ENCODE measurements at places on chromosomes 7 and 10. TPM values are rescaled to one million over a fixed set of nuclear protein-coding genes. Genes with fewer than 3 reads are reported as not detected.

The VAX1 gene
- total RNA-seq, result not detected

The ARMS2 gene
- total RNA-seq, result not detected

DNA sequence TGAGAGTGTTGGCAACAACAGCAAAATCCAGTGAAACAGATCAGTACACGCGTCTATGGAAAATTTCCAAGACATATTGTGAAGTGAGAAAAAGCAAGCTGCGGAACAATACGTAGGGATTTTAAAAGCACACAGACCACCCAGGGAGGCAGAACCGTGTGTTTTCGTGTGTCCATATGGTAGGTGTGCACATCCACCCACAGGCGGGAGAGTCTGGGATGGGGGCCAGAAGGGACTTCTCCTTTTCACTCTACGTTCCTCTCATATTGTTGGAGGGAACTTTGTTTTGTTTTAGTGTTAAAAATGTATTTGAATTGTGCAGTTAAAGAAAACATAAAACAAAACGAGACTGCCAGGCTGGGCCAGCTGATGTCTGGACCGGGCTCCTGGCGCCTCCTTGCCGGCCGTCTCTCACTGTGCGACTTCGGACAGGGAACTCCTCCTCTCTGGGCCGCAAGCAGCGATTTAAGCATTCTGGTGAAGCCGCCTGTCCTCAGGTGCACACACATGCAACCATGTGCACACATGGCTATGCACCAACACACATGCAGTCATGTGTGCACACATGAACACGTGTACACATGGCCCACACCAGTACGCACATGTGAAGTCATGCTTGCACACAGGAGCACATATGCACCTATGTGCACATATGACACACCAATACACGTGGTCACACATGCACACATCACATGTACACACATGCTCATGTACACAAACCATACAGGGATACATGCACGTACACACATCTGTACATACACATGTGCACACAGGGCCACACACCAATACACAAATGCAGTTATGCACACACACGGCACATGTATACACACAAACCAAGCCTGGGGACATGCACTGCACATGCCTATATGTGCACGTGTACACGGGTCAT lies 141.1 kb downstream of the ELFN1 start:
- no peak for DNase-seq

DNA sequence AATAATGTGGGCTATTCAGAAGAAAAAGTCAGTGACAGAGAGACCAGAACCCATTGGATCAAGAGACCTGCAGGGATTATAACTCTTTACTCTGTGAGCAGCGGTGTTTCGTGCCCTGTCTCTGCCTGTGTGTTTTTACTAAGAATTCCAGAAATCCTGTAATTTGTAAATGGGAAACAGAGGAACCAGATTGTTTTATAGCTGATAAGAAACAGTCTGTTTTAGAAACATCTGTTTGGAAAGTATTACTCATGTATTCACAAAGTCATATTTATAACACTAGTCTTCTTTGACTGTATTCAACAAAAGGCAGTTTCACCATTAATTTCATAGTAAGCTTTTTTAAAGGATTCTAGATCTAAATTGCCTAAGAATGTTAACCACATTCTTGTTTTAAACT lies 30.0 kb upstream of the VDAC2 start:
- DNase-seq, result no peak

GRCh38 chr7:2978408-2978807 lies 65.3 kb downstream of the CARD11 start:
- no peak for DNase-seq

- no peak for DNase-seq
Measured at GRCh38 chr10:14673189-14673861, 101.4 kb downstream of the FAM107B start.

- no peak for DNase-seq
Measured at GRCh38 chr7:75725306-75725705, 13.4 kb downstream of the HIP1 start.

- DNase-seq, result no peak
Measured at GRCh38 chr7:92909686-92910475, 73.5 kb upstream of the CDK6 start.

- no peak for DNase-seq
Measured at GRCh38 chr7:158277219-158278141, 310.1 kb downstream of the PTPRN2 start.

- peak; percentile 42 for DNase-seq
Measured at GRCh38 chr10:10045765-10046028, 972.0 kb upstream of the CELF2 start.
